Effector memory CD8-positive, alpha-beta T cell (primary cell): ENCODE measurements at places on chromosomes 1 and 21.

DNA sequence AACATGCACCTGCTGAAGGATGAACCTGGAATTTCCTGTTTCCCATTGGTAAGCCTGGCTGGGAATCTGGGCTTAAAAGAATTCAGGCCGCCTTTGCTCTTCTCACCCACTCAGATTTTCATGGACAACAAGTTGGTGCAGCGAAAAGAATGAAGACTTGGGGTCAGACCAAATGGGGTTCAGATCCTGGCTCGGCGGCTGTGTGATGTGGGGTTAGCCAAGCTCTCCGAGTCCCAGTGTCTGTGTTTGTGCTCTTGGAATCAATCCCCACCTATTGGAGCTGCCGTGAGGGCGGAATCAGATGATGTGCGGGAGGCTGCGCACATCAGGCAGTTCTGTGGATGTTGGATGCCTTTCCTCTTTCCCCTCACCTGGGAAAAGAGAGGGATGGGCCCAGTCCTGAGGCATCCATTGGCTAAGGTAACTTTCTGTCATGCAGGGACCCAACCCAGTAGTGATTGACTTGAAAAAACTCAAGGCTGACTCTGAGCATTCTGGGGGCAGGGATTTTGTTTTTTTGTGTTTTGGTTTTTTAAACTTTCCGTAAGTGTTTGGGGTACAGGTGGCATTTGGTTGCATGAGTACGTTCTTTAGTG, 228.3 kb downstream of the KAZN start:
- no peak for DNase-seq

GRCh38 chr1:153057375-153057774, at the start of gene SPRR2A:
Gene SPRR2A (minus strand): TSS chr1:153057512. CDS start chr1:153056735, 777 bp downstream.
- DNase-seq: no peak

GRCh38 chr21:30027986-30028385, 88.2 kb upstream of the GRIK1 start:
- DNase-seq: no peak

DNA sequence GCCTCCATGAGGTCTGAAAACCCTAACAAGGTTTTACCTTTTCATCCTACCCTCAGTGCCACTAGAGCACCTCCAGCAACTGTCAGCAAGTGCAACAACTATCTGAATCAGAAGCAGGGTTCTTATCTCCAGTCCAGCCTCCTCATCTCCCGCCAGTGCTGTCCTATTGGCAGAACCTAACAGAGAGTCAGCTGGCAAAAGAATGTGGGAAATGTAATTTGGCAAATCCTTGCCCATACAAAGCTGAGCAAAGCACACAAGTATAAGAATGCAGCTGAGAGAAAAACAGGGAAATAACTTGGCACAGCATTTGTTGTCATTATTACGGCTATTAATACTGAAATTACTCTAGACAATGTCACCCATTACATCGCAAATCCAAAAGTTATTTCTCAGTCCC, 124.2 kb downstream of the ATP6V1G3 start:
- DNase-seq: no peak

DNA sequence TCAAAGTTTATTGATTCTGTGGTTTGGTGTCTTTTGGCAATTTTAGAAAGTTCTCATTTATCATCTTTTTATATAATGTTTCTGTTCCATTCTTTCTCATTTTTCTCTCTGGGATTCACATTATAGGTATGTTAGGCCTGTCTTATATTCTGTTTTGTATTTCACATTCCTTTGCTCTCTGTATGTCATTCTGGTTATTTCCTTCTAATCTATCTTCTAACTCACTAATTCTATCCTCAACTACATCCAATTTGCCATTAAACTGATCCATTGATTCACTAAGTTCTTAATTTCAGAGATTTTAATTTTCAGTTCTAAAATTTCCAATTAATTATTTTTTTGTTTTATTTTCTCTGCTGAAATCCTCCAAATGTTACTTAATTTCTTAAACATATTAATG, 234.8 kb downstream of the FOXD2 start:
- no peak for DNase-seq

- no peak for DNase-seq
Observed at GRCh38 chr1:19625291-19625937, 18.7 kb upstream of the NBL1 start.

- DNase-seq: no peak
Observed at GRCh38 chr1:150083907-150084306, 16.3 kb downstream of the VPS45 start.

- no peak for DNase-seq
Observed at GRCh38 chr1:1665815-1666251, 7.0 kb upstream of the CDK11B start.
